Caki2 (cell line): ENCODE measurements at places on chromosomes 4 and X. TPM values are rescaled to one million over a fixed set of nuclear protein-coding genes. Genes with fewer than 3 reads are reported as not detected.

DNA sequence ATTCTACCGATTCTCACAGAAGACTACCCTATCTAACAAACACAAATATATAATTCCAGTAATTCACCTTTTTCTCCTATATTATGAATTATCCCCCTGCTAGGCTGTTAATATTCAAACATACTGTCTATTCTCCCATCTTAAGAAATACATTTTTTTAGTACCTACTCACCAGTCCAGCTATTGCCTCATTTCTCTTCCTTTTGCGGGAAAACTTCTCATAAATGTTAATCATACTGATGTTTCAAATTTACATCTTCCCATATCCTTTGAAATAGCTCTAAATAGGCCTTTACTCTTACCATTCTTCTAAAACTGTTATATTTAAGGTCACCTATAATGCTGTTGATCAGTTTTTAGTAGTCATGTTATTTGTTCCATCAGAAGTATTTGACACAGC lies 759.1 kb upstream of the SLIT2 start:
- DNase-seq, result no peak

- no peak for DNase-seq
Observed at GRCh38 chr4:78138252-78138651, 81.1 kb downstream of the FRAS1 start.

GRCh38 chr4:15368856-15369255 lies 59.0 kb upstream of the C1QTNF7 start:
- no peak for DNase-seq

ART3 gene
- not detected in 2 replicates for total RNA-seq
